Stimulated activated CD4-positive, alpha-beta T cell treated with anti-CD3 and anti-CD28 coated beads, Interleukin-12 subunit alpha, Interleukin-12 subunit beta, amount 100 ng/mL, for 4 hours (primary cell): ENCODE measurements at places on chromosomes 12 and 14.

GRCh38 chr12:24441458-24441857 lies 492.0 kb upstream of the SOX5 start:
- DNase-seq = no peak

- DNase-seq = no peak
These were observed 509.2 kb downstream of the FLRT2 start for GRCh38 chr14:86039176-86039575.

GRCh38 chr12:44968965-44969364 lies 81.9 kb downstream of the DBX2 start:
- DNase-seq = no peak

GRCh38 chr12:103317220-103317619 lies 178.5 kb downstream of the C12orf42 start:
- DNase-seq = no peak

GRCh38 chr14:78709795-78710557 lies 539.8 kb downstream of the NRXN3 start:
- no peak for DNase-seq

DNA sequence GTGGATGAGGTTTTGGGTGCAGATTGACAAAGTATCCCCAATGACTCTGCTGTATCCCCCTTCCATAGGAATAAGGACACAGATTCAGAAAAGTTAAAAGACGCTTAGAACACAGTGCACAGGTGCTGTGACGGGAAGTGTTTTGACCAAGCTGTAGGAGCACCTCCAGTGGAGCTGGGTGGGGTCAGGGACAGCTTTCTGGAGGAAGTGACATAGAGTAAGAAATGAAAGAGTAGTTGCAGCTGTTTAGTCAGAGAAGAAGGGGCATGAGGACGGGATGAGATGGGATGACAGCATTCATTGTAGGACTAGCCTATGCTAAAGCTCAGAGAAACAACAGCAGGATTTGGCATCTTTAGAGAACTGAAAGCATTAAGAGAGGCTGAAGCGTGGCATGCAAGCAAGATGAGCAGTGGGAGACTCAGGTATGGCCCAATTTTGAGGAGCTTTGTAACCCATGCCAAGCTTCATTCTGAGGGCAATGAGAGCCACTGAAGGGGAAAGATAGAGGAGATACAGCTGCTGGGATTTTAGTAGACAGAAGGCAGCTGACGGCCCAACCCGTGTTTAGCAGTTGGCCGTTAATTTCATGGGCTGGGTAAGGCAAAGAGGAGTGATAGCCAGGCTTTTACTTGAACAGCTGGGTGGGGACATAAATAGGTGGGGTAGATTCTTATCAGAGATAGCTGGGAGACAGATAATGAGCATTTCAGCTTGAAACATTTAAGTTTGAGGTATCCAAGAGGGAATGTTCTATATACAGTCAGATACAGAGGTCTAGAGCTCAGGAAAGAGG lies 131.8 kb upstream of the KRAS start:
- DNase-seq = no peak

GRCh38 chr14:25049568-25050268 lies at the start of gene STXBP6:
TSS of gene STXBP6 (minus strand) at chr14:25050147. CDS start at chr14:24974818, 75,329 bp downstream.
- DNase-seq = peak; percentile 3

DNA sequence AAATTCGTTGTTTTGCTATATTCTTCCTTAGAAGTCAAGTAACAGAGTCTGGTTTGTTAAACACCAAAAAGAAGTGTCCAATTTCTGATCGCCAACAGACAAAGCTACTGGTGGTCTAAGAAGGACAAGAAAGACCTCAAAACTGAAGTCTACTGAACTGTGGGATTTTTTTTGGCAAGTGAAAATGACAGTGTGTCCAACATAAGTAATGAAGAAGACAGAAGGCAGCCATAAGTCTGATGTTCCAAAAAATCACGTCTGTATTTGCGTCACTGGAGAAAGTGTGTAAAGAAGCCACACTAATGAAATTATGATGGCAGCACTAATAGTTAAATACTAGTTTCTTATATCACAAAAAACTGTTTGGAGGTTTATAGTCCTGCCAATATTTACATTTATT lies 32.6 kb downstream of the WASHC3 start:
- no peak for DNase-seq

GRCh38 chr14:92496191-92496857 lies 17.3 kb upstream of the RIN3 start:
- DNase-seq = no peak

GRCh38 chr12:91562476-91562875 lies 379.9 kb upstream of the DCN start:
- no peak for DNase-seq

DNA sequence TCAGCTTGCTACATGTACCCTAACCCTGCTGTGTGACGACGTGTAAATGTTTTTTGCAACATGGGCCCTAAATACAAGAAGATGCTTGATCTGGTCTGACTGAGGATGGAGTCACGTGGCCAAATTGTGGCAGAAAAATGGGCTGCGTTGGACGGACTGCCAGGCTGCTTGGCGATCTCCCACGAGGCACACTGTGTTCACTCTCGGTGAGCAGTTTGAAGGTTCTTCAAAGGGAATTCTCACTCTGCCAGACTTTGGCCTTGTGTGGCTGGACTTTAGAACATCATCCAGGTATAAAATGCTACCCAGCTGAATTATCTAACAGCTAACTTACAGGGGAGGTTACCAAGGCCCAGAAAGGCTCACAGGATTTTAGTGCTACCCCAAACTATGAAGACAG lies 85.1 kb downstream of the KDM2B start:
- DNase-seq = no peak

GRCh38 chr14:71523630-71524319 lies 408.5 kb upstream of the RGS6 start:
- no peak for DNase-seq

DNA sequence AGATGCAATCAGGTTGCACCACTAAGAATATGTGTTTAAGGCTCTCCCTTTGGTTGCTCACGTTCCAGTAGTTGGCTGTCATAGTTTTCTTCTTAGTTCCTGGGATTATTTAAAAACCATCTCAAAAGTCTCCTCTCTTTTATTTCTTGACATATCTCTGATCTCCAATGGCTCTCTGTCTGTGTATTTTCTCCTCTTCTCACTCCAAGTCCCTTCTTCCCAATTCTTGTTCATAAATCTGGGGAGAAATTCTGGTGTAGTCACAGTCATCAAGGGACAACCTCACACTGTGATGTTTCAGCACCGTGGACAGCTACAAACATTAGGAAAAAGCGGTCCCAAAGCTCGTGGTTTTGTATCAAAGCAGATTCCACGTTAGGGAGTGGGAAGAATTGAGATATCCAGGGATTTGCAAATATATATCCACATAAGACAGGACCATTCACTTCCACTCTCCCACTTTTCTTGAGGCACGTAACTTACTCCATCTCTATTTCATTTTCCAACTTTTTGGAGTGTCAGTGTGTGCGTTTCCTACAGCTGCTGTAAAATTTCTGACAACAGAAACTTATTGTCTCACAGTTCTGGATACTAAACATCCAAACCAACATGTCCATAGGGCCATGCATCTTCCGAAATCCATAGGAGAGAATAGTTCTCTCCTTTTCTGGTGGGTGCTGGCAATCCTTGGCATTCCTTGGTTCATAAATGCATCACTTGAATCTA lies 80.6 kb upstream of the TMEM233 start:
- DNase-seq = no peak

- no peak for DNase-seq
These were observed 554.2 kb downstream of the FLRT2 start for GRCh38 chr14:86084097-86084496.

DNA sequence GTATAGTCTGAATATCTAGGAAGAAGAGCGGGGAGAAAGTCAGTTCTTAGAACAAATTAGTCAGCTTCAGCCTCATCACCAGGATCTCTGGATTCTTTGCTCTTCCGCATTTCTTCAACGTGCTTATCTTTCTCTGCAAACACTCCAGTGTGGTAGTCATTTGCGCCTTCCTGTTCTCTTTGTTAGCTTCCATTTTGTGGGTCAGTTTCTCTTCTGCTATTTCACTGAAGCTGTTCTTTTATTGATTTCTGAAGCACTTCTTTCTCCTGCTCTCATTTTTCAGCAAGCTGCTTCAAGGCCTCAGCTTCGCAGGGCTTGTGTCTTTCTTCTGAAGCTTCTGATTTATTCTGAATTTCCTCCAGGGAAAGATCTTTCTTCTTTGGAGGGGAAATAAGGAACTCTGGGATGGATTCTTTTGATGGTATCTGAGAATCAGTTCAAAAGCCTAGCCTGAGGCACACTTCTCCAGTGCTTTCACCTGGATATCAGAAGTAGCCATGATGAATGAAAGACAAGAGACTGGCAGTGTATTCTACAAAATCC lies 13.5 kb downstream of the AMN1 start:
- no peak for DNase-seq

GRCh38 chr14:89855961-89856656 lies 98.4 kb downstream of the EFCAB11 start:
- no peak for DNase-seq

GRCh38 chr14:40629144-40629543 lies 977.5 kb upstream of the LRFN5 start:
- DNase-seq = no peak

DNA sequence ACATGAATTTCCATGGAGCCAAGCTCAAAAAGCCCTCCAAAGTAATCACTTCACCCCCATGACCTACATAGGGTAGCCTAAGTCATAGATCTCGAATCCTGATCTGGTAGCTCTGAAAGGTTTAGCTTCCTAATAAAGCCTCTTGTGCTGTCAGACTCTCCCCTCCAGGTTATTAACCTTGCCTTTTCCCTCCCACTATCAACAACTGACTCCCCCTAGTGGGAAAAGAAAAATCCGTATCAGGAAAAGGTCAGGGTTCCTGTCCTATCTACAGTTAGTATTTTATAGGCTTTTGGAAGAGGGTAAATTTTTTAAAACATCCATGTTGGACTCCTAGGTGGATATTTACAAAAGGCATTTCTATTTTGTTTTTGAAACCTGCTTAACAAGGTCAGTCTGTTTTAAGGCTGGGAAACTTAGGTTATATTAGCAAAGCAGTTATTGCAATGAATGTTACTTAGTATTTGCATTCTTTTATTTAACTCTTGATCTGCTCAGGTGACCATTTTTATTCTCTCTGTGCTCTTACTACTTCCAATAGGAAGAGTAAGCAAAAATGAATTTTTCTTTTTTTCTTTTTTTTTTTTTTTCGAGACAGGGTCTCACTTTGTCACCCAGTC lies 8.0 kb downstream of the YY1 start:
- DNase-seq = no peak

DNA sequence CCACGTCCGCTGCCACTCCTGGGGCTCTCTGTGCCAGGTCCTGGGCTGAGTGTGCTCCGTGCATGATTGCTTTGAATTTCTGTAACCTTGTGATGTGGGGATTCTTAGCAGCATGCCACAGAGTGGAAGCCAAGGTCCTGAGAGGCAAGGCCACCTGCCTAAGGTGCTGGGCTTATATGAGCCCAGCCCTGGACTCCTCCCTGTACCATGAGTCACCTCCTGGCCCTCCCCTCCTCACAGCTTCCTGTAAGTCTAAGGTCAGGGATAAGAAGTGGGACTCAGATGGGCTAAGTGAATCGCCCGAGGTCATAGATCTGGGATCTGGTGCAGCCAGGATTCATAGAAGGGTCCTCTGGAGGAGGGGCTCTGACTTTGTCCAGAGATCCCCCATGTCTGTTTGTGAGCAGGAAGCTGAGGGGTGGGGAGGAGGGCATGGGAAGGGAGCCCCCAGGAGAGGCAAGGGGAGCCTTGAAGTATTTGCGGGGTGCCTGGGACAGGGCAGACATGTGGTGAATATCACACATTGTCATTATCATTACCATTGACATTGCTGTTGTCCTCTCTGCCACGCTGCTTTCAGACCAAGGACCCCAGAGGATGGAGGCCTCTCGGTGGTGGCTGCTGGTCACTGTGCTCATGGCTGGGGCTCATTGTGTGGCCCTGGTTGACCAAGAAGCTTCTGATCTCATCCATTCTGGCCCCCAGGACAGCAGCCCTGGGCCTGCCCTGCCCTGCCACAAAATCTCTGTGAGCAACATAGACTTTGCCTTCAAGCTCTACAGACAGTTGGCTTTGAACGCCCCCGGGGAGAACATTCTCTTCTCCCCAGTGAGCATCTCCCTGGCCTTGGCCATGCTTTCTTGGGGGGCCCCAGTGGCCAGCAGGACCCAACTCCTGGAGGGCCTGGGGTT lies 28.8 kb downstream of the SERPINA3 start:
- DNase-seq = no peak

DNA sequence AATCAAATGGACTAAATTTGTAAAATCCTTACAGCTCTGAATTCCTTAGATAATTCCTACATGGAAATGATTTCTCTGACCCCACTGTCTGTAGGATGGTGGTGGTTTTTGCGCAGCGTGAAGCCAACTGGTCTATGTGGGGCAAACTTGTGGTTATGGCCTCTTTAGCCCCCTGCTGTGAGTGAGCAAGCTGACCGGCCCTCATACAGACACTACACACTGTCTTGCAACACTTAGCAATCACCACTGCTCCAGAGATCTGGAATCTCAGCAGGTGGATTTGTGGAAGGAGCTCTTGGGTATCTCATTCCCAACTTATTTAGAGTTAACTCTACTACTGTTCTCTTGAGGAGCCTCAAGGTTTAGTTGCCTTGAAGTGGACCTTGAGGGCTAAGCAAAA lies 70.2 kb downstream of the SCN8A start:
- DNase-seq = no peak

DNA sequence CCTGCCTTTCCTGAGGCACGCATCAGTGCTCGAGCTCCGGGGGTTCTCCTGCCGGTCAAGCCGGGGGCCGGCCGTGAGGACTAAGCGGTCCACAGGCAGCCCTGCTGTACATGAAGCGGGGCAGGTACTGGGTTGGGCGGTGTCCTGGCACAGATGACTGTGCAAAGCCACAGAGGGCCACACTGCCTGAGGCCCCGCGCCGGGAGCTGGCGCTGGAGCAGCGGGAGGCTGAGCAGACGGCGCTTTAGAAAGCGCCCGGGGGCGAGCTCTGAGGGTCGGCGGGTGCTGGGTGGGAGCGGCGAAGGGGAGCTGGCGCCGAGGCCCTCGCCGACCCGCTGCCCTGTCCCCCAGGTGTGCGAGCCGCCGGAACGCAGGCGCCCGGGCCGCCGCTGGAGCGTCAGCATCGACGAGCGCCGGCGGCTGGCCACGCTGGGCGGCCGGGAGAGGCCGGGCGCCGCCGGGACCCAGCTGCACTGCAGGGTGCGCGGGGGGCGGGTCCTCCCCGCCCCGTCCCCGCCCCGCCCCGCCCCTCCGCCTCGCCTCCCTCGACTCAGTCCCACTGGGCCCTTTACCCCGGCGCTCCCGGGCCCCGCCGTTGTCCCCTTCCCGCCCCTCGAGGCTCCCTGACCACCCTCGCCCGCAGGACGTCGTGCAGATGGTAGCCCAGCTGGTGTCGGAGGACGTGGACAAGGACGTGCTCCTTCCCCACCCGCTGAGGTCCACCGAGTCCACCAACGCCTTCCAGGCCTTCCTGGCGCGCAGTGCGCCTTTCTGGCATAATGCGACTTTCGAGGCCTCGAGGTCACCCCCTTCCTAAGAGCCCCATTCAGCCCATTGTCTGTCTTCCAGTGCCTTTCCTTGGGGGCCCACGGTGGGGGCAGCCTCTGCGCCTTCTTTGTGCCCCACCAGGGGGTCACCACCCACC lies 8.3 kb upstream of the MTA1 start:
- DNase-seq = peak; percentile 34

DNA sequence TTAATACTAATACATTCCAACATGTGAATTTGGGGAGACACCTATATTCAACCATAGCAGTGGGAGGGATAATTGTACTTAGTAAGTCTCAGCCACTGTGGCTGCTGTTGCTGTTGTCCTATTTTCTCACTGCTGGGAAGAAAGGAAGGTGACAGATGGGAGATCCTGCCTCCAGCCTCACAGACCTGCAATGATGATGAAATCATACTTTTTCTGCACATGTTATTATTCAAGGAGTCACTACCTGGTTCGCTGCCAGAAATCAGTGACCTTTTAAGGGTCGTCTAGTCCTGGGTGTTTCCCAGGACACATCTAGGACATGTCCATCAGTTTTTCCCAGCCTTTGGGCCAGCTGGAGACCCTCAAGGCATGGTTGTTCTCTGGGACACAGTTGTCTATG lies 106.2 kb upstream of the RPH3A start:
- no peak for DNase-seq
